NCI-H510A (cell line): ENCODE measurements at places on chromosomes 7 and 10.

- DNase-seq, result no peak
Observed at GRCh38 chr10:804787-805619, 115.5 kb upstream of the DIP2C start.

DNA sequence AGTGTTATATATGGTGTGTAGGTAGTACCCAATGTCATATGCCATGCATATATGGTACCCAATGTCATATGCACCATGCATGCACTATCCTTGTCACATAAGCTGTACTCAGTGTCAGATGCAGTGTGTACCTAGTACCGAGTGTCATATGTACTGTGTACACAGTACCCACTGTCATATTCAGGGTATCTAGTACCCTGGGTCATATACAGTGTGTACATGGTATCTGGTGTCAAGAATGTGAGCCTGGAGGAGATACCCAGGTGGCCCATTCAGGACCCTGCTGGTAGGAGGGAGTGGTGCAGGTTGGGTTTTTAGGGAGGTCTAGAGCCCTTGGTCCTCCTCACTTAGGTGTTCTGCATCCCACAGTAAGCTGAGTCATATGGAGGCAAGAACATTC, 1.8 kb downstream of the ZMYND11 start:
- DNase-seq, result peak; percentile 8

- no peak for DNase-seq
Observed at GRCh38 chr7:83178066-83178465, 15.4 kb upstream of the PCLO start.

DNA sequence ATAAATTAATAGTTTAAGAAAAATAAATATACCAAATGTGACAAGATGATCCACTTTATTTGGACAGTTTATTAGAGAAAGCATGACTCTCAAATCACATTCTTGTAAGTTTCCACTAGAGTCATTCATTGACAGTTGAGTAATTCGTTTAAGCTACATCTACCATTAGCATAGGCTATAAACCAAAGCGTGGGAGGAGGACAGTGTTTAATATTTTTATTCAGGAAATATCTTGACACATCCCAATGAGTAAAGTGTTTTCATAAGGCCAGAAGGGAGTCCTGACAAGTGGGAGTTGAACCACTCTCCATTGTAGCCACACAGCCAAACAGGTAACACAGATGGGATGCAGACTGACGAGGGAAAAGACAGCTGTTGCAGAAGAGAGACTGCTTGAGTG, 386.5 kb upstream of the SEMA3D start:
- no peak for DNase-seq

DNA sequence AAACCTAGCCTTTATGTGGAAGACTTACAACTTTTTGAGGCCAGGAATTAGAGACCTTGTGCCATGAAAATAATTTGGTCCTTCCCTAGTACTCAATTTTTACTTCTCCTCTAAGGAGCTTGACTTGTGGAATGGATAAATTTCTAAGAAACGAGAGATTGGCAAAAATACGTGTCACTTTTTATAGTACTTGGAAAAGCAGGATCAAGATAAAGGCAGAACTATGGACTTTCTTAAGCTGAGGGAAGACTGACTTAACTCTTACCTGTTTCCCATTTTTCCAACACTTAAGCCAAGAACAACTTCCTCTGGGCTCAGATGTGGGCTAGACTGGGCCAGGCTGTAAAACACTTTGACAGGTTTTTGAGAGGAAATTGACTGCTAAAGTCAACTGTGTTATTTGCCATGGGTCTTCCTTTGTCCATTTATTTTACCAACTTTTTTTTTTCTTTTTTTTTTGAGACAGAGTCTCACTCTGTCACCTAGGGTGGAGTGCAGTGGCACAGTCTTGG, 2.0 kb upstream of the WBP1L start:
- no peak for DNase-seq
